ENCODE measurements at places on chromosomes 5 and 9.

- no peak for DNase-seq
Observed at GRCh38 chr5:120806202-120806601, 342.1 kb downstream of the PRR16 start.

DNA sequence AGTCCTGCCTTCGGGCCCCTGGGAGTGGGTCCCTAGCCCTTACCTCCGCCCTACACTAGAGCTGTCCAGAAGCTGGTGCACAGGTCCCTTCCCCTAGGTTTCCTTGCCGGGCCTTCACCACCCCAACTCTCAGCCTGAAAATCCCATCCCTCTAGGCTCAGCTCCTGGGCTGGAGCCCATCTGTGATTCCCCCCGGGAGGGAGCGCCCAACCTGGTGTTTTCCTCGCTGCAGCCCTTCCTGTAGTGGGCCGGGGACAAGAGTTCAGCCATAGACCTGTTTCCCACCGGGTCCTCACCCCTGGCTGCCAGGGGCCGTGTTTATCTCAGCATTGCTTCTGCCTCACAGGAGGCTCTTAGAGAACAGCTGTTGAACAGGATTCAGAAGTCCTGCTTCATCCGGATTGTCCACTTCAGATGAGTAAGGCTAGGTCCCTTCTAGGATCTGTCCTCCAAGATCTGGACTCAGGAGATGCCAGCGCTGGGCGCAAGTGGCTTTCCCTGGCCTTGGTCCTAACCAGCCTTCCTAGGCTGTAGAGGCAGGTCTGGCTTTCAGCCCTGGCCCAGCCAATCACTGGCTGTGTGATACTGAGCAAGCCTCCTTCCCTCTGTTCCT is 965 bp downstream of the GLIPR2 start:
- no peak for DNase-seq

GRCh38 chr5:93636837-93637236 is 53.8 kb downstream of the NR2F1 start:
- no peak for DNase-seq

GRCh38 chr5:137481596-137481995 is 17.5 kb downstream of the SPOCK1 start:
- no peak for DNase-seq

DNA sequence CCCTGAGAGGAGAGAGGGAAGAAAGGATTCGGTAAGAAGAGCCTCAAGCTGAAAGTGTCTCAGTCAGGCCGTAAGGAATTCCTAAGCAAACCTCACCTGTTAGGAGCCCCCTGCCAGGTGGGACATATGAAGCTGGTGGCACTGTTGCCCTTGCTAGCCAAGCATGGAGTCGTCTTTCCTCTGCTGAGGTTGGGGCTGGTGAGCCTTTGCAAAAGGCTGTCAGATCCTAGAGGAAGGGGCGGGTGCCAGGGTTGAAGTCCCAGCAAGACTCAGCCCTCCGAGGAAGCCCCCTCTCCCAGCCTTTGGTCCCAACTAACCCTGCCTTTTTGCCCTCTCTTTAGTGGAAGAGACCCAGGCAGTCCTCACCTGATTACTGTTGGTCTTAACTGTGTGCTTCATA is 5.5 kb upstream of the SMIM32 start:
- no peak for DNase-seq

- DNase-seq, result no peak
Observed at GRCh38 chr9:13879011-13879410, 434.9 kb downstream of the NFIB start.

GRCh38 chr9:122325124-122325523 is 45.7 kb upstream of the PTGS1 start:
- no peak for DNase-seq

GRCh38 chr5:129973716-129974426 is 69.6 kb downstream of the CHSY3 start:
- no peak for DNase-seq
